Stimulated activated CD8-positive, alpha-beta memory T cell treated with anti-CD3 and anti-CD28 coated beads, Interleukin-15, amount 100 ng/mL, for 24 hours (primary cell): ENCODE measurements at places on chromosomes 11 and 22.

GRCh38 chr11:106983261-106983660 lies 35.0 kb downstream of the GUCY1A2 start:
- DNase-seq = no peak

- no peak for DNase-seq
Observed at GRCh38 chr11:13206086-13206640, 71.4 kb upstream of the BMAL1 start.

DNA sequence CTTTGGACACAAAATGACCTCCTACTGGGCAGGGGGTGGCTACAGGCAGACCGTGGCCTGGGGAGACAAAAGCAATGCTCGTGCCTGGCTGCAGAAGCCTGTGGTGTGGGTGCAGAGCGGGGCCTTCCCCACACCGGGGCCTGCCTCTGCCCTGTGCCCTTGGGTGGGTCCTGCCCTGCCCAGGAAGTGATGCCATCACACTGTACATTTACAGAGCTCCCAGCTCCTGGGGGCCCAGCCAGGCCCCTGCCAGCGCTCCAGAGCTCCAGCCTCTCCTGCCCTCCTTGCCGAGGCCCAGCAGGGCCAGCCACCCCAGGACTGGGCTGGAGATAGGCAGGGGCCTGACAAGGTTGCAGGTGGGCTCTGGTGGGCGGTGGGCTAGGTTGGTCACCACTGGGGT lies 40.1 kb downstream of the MUC5B start:
- DNase-seq = no peak

DNA sequence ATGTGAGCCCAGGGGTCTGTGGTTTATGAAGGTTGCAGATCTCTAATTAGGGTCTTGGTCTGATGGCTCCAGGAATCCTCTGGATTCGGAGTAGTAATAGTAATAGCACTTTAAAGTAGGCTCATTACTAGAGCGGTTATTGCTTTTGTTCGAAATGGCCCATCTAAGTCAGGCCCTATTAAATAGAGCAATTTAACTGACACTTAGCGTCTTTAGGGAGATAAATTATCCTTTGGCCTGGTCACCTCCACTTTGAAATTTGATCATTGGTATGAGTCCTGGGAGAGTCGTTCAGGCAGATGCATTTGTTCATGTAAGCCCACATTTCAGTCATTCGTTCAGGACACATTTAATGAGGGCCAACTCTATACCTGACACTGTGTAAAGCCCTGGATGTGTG lies 54.8 kb downstream of the LDLRAD3 start:
- DNase-seq = no peak

DNA sequence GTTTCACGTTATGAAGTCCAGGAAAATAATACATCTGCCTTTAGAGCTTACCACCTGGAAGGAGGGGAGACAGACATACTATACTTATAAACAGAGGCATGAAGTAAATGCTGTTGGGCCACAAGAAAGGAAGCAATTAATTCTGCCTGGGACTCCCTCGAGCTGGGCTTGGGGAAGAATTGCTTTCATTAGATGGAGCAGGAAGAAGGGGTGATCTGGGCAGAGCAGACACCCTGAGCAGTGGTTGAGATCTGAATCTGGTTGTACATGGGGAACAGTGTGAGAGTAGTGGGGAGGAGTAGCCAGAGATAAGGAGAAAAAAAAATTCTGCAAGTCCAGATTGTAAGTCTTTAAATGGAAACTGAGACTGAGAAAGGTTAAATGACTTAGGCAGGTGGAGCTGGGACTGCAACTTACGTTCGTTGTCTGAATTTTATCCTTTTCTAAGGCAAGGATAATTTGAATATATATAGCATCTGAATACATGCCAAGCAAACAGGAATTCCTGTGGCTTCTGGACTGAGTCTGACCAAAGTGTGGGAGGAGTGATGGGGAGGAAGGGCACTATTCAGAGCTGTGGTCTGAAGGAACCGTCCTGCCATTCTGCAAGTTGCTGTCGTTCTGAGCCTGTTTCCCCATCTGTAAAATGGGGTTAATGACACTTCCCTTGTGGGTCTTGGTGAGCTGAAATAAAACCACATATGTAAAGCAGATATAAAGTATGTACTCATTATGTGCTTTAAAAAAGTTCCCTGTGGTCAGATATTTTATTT lies 7.9 kb downstream of the NCAM1 start:
- DNase-seq = no peak

DNA sequence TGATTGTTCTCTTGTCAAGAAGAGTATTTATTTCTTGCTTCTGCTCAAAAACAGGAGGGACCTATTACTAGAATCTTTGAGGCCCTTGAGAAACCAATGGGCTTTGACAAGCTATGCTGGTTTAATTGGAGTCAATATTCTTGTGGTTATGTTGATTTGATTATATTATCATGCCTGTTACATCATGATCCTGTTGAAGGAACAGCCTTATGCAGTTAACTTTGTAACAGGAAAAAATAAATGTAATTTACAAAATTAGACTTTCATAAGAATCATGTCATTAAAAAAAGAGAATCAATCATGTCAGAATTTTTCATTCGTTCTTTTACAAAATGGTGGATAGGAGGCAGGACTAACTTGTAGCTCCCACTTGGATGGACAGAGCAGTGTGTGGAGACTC lies 386.1 kb upstream of the DDI1 start:
- DNase-seq = no peak

GRCh38 chr11:58625826-58626460 lies 3.5 kb downstream of the CNTF start:
- no peak for DNase-seq

DNA sequence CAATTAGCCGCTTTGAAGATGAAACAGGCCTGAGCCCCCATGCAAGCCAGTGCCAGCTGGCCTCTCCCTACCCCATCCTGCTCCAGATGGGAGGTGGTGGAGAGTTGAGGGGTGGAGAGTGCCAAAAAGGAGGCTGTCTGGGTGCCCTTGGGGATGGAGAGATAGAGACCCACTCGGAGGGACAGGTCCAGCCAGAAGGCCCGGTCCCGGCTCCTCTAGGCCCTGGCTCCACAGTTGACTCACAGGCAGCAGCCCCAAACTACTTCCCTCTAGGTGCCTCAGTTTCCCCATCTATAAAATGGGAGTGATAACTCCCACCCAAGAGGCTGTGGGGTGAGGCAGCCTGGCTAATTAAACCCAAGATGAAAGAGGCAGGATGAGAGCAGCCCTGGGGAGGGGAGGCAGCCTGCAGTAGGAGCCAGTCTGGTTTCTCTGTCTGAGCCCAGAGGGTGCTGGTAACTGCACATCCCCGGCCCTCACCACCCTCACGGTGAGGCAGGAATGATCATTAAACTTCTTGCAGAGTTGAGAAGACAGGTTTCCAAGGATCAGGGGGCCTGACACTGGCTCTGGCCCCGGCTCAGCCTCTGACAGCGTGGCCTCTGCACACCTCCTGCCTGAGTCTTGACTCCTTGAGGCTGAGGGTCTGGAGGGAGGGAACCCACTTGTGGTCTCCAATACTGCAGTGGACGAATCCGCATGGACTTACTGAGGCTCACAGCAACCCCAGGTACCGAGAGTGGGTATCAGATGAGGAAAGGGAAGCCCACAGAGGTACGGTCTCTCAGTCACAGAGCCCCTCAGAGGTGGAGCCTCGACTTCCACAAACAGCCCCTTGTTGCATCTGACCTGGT lies 1.4 kb upstream of the AP5B1 start:
- no peak for DNase-seq

DNA sequence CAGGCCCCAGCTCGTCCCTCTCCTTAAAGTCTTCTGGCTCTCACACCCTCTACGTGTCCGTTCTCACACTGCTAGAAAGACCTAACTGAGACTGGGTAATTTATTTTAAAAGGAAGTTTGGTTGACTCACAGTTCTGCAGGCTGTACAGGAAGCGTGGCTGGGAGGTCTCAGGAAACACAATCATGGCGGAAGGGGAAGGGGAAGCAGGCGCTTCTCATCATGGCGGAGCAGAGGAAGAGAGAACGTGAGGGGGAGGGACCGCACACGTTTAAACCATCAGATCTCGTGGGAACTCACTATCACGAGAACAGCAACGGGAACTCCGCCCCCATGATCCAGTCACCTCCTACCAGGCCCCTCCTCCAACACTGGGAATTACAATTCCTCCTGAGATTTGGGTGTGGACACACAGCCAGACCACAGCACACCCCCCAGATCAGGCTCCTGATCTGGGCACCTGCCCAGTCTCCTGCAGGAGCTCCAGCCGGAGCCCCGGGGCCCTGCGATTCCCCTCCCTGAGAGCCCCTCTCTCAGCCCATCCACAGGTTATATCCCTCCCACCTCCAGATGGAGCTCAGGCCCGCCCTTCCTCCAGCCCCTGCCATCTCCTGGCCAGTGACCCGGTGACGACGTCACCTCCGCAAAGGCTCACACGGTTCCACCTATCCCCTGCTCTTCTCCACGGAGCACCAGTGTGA lies 170.2 kb downstream of the BRD1 start:
- peak; percentile 31 for DNase-seq

GRCh38 chr11:86765203-86765602 lies 35.1 kb upstream of the PRSS23 start:
- DNase-seq = no peak

GRCh38 chr22:45896964-45897538 lies 79.9 kb downstream of the WNT7B start:
- DNase-seq = no peak

DNA sequence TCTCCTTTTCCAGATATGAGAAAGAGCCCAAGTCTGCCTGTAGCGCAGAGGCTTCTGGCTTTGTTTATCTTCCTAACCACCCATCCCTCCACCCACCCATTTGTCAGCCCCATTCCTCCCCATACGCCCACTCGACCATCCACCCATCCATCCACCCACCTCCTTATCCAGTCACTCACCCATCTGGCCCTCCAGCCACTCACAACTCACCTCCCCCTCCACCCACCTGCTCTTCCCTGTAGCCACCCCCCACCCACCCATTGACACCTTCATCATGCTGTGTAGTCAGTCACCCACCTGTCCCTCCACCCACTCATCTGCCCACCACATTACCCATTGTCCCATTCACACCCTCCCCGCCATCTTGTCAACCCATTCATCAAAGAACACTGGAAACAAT lies 5.5 kb downstream of the CST6 start:
- DNase-seq = no peak

GRCh38 chr11:2300936-2301630 lies 635 bp downstream of the C11orf21 start:
- no peak for DNase-seq

DNA sequence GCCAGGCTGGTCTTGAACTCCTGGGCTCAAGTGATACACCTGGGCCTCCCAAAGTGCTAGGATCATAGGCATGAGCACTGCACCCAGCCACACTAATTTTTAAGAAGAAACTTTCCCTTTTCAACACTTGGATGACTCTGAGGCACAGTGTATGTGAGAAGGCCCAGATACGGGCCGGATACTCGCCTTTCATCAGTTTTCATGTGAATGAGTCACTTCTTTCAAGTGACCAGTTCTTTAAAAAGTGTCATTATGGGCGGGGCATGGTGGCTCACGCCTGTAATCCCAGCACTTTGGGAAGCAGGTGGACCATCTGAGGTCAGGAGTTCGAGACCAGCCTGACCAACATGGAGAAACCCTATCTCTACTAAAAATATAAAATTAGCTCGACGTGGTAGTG lies 120.8 kb downstream of the CTTN start:
- no peak for DNase-seq

GRCh38 chr11:117127171-117127901 lies 16.8 kb upstream of the PAFAH1B2 start:
- no peak for DNase-seq

DNA sequence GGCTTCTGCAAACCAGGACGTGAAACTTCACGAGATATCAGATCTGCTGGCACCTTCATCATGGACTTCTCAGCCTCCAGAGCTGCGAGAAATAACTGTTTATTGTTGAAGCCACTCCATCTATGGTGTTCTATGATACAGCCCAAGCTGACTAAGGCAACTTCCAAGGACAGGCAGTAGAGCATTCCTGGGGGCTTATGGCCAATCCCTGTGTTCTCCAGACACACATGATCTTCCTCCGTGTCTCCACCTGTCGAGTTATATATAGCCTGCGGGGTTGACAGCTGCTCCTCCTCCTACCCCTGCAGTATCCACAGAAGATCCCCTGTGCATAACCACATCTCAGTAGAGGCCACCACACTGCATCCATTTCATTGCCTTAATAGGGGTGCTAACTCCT lies 11.0 kb downstream of the TP53AIP1 start:
- DNase-seq = no peak

- no peak for DNase-seq
Observed at GRCh38 chr22:32309585-32310251, 47.9 kb upstream of the RFPL3 start.

DNA sequence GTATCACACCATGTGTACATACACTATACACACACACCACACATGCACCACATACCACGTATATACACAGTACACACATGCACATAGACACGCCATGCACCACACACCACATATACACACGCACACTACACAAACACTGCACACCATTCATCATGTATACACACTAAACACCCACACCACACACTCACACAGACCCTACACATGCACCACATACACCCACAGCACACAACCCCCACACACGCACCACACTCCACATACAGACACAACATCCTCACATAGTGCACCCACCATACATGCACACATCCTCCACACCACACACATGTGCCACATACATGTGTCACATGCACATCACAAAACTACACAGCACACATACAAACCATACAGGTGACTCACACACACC lies 397.1 kb downstream of the TBC1D22A start:
- no peak for DNase-seq

GRCh38 chr22:20268279-20269012 lies at the start of gene RTN4R:
RTN4R (minus strand) TSS chr22:20268318; CDS start chr22:20268092, 226 bp downstream.
- DNase-seq = peak; percentile 33

DNA sequence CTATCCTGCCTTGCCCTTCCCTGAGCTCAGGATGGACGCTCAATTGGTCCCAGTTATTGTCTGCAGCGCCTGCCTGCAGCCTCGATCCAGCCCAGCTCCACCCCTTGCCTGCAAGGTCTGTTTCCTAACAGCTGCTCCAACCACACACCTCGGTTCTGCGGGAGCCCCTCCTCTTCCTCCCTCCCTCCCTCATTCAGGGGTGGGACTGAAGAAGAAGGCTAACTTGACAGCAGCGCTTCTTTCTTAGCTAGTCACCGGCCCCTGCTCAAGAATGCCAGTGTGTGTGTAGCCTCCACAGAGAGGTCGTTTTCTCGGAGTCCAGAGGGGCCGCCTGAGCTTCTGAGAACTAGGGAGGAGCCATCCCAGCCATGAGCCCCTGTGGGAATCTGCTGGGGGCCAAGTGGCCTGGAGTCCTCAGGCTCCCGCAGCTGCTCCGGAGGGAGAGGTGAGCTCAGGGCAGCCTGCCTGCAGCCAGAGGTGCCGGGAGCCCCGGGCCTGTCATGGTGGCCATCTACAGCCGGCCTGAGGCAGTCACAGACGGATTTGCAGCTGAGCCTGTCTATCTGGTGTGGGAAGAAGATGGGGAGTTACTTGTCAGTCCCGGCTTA lies 36.1 kb downstream of the LIMK2 start:
- DNase-seq = peak; percentile 6
